C1 segment of cervical spinal cord (tissue), 14 donors: ENCODE measurements at places on chromosomes 7 and 10.
A peak's percentile ranks its signal among the peaks of the same experiment; 100 is the strongest.

- DNase-seq: no peak
Observed at GRCh38 chr7:23530405-23530804, 1.4 kb downstream of the TRA2A start.

DNA sequence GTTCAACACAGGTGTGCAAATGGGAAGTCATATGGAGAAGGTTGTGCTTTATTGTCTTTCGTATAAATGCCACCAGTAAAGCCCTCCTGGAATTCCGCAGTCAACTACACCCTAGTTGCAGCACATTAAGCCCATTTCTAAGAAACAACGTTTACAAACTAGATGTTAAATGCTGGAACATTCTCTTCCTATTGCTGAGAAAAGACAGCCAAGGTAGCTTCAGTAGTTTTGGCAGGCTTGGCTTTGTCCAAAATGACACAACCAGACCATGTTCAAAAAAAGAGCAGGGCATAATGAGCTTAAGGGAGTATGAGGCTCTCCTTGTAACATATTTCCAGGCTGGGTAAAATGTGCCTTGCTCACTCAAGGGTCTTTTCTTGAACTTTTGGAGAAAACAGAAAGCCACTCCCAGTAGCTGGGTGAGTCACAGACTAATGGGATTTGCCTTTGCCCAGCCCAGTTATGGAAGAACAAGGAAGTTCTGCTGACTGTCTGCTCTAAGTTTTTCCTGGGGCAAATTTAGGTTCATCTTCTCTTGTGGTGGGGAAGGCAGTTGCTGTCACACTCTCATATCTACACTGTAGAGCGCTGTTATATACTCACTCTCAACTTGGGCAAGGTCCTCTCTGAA lies 238.7 kb downstream of the PLXNA4 start:
- no peak for DNase-seq

- no peak for DNase-seq
Observed at GRCh38 chr7:32039000-32039756, 31.0 kb downstream of the PDE1C start.

DNA sequence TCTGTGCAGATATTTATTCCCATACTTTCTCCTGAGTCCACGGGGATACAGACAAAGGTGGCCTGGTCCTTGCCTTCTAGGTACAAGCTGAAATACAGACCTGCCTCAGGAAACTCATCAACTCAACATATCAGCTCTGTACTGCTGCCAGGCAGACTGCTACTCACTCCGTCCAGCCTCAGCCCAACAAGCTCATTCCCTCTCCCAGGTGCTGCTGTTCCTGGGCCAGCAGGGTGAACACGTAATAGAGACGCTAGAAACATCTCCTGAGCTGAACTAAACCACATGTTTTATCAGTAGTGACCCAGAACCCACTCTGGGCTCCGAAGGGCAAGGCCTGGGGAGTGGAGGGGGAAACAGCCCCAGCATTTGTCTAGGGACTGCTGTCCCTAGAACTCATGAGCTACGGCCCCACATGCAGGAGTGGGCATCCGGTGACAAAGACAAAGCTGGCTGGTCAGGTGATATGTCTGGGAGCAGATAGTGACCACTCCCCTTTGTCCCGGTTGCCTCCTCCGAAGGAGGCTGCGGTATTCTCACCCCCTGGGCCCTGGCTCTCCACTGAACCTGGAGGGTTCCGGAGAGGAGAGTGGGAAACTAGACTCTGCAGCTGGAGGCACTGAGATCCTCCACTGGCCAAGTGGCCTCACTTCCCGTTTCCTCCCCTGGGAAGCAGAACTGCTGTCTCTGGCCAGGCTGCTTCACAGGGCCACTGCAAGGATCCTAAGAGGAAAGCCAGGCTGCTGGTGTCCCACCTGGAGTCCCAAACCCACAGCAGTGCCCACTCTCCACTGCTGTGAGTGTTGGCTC lies 116.1 kb downstream of the FAM53B start:
- no peak for DNase-seq

DNA sequence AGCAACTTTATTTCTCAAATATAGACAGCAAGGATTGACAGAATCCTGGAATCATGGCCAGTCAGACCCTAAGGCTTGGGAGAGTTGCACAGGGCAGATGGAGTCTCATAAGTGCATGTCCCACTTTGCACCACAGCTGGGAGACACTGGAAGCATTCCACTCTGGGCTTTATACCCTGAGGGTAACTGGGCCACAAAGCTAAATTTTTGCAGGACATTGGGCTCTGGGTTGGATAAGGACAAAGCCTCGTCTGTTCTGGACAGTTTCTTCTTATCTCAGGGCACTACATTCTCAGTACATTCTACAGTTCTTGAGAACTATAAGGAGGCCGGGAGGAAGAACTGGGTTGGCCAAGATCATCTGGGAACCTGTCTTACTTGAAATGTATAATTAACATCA lies 158.3 kb upstream of the IGFBP3 start:
- DNase-seq: no peak

- peak; percentile 91 for DNase-seq
Observed at GRCh38 chr7:73683056-73683787, at the start of the genes BUD23 and DNAJC30. Gene BUD23 (plus strand): TSS chr7:73683597. CDS start chr7:73683626, 29 bp downstream. Gene DNAJC30 (minus strand): TSS chr7:73683453. CDS start chr7:73683423, 30 bp downstream.

DNA sequence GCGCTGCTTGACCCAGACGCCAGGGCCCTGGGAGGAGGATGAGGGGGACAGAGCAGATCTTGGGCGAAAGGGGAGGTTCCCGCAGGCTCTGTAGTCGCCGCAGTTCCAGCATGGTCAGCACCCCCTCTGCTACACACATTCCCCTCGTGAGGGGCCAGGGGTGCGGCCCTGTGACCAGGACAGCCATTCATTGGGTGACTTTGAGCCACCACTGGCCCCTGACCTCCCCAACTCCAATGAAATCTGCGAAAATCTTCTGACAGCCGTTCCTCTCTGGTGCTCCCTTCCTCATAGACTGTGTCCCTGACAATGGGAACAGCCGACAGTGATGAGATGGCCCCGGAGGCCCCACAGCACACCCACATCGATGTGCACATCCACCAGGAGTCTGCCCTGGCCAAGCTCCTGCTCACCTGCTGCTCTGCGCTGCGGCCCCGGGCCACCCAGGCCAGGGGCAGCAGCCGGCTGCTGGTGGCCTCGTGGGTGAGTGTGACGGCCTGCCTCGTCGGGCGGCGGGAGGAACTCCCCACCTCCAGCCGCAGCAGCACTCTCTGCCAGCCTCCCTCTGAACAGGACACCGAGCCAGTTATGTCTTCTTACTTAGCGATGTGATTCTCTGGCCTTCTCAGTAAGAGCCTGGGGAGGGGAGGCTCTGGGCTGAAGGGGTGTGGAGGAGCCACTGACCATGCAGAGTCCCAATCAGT lies 825 bp downstream of the TMEM176A start:
- DNase-seq: no peak

DNA sequence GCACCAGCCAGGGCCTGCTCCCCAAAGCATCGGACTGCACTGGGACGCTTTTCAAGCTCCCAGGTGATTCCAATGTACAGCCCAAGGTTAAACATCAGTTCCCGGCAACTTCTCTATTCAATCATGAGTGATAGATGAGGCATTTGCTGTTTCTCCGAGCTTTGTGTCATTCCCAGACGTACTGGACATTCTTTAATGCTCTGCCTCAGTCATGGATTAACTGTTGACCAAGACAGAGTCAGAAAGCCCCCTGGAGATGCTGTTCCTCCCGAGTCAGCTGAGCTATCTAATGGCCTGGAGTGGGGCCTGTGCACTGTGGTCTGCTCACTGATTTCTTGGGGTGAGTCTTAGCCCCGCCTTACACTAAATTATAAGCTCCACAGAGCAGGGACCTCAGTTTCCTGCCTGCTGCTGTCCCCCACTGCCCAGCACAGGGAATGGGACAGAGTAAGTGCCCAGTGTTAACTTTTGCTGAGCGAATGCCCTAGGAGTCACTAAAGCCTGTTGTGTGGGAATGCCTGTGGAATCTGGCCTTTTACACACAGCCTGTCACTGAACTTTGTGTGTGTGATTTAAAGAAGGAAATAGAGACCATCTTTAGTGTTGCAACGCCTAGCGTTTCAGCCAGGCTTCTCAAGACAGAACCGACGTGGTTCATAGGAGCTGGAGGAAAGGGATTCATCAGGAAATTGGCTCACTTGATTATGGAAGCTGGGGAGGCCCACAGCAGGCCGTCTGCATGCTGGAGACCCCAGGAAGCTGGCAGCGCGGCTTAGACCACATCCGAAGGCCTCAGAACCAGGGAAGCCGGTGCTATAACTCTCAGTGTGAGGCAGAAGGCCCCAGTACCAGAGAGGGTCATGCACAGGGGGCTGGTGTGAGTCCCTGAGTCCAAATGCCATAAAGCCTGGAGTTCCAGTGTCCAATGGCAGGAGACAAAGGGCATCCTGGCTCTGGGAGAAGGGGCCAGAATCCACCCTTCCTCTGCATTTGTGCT lies 29.3 kb upstream of the RNF32 start:
- DNase-seq: no peak

DNA sequence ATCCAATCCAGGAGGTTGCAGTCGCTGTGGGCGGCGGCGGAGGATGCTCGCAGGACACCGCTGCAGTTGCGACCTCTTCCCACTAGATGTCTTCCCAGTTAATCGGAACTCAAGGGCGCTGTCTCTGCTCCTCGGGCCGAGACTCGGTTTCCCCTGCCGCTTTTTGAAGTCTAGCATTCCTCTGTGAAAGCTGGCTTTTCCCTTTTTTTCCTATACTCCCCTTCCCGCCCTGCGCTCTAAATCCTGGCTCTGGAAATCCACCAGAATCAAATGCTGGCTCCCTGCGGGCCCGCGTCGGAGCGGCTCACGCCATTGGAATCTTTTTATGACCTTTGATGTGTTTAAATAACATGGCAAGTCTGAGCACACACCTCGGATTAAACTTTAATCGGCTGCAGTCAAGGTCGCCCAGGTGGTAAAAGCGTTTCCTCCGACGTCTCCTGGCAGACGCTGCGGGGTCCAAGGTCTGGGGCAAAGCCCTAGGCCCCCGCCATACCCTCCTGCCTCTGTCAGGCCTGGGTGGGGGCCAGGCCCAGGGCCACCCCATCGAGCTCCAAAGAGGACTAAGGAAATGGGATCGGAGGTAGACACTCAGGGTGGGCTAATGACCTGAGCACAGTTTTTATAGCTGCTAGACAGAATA lies 10.7 kb upstream of the HOXA13 start:
- no peak for DNase-seq

DNA sequence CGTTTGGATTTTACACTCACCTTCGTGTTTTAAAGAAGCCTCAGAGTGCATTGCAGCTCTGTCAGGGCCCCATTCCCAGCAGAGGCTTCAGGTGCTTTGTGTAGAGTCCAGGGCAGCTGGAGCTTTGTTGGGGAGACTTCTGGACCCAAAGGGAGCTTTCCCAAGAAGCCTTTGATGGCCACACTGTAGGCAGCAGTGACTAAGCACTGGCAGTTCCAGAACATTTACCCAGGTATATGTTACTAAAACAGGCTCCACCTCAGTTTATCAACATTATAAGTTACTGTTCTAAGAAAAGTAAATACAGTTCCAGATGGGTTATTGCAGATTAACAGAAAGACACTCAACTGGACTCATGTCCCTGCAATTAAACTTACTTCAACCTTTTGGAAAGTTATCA lies 66.8 kb downstream of the LANCL2 start:
- DNase-seq: no peak

- no peak for DNase-seq
Observed at GRCh38 chr7:27160145-27160545, 3.7 kb upstream of the HOXA7 start.

- DNase-seq: no peak
Observed at GRCh38 chr7:141974831-141975230, 1.3 kb upstream of the TAS2R38 start.

- no peak for DNase-seq
Observed at GRCh38 chr7:34299066-34299465, 359.0 kb upstream of the NPSR1 start.

DNA sequence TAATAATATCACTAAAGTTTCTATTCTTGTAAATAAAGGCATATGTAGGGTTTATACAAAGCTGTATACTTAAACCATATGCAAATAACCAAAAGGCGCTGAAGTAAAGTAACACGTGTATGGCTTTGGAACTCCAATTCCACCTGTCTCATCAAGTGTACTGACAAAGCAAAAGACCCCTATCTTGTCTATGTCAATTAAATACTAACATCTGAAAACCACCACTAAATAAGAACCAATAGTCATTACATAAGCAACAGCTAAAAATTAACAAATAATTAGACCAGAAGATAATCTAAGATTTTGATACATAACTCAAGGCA lies 93.9 kb downstream of the KMT2C start:
- DNase-seq: no peak

DNA sequence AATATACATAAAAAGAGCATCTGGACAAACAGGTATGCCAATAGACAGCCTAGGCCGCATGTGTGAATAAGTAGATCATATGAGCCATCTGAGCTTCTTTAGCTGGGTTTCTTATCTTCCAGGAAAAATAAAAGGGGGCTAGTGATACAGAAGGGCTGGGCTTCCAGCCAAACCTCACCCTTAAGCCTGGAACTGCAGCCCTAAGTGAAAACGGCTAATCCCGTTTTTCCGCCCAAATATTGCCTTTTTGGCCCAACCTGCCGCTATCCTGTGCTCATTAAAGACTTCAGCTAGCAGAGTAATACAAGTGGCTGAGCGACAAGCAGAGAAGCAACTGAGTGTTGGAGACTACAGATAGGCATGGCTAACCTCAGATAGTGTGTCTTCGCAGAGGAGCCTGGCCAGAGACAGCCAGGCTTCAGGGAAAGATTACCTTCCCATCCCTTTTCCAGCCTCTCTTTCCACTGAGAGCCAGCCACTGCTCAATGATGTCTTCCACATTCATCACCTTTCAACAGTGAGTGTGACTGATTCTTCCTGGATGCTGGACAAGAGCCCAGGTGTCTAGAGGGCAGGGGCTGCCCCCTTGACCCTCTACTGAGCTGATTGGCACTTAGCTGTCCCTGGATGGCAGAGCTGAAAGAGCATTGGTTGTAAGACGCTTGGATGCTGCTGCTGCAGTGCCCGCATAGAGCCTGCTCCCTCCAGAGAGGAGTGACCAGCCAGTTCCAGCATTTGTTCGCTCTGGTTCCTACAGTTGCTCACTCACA lies 108.9 kb downstream of the ITGB8 start:
- DNase-seq: no peak

GRCh38 chr7:47248797-47249196 lies 333.1 kb downstream of the TNS3 start:
- DNase-seq: no peak

DNA sequence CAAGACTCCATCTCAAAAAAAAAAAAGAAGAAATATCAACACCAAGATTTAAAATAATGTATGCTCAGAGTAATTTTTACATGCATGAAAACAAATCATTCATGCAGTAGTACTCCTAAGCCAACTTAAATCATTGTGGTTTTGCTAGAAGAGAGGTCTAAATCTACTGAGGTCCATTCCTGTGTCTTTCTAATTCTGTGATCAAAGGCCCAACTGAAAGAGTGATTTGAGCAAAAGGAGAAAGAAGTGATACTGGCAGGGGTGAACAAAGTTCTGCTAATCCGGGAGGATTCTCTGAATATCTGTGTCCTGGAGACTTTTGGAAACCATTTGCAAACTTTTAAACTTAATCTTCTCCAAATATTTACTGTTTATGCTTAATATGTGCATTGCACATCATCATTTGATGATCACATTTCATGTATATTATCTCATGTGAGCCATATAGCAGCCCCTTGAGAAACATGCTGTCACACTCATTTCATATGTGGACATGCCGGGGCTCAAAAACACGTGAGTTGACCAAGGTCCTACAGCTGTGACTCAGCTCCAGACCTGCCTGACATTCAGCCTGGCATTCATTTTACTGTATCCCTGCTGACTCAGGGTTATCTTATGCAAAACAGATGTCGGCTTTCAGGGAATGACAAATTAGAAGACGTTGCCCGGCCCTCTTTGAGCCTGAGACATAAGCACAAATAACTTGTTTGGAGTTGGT lies 76.4 kb downstream of the FAM107B start:
- no peak for DNase-seq

- no peak for DNase-seq
Observed at GRCh38 chr7:151758622-151759540, 118.0 kb downstream of the PRKAG2 start.
